ENCODE measurements at places on chromosomes 7 and 10.

DNA sequence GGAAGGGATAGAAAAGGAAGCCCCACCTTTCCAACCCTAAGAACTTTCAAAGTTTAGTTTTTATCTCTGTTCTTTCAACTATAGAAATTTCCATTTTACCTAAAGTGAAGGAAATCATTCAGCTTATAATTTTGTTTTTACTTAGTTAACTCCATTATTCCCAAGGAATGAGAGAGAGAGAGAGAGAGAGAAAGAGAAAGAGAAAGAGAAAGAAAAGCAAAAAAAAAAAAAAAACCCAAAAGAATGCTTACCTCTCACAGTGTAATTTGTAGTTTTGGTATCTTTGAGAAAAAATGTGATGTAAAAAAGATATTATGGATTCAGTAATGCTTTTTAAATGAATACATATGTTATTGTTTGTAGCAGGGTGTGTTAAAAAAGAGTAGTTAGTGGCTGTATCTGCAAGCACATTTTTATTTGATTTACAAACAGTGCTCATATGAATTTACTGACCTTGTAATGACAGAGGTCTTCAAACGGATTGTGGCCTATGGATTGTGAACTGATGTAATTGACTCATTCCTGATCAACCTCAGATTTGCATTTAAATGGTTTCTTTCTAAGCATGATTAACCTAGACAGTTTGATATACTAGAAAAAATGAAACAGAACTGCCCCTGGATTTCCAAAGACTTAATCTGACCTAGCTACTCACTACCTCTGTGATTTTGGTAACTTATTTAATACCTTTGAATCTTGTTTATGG, 64.9 kb downstream of the LCOR start:
- no peak for DNase-seq

GRCh38 chr7:12685550-12685949, 1.9 kb upstream of the ARL4A start:
- DNase-seq, result no peak

DNA sequence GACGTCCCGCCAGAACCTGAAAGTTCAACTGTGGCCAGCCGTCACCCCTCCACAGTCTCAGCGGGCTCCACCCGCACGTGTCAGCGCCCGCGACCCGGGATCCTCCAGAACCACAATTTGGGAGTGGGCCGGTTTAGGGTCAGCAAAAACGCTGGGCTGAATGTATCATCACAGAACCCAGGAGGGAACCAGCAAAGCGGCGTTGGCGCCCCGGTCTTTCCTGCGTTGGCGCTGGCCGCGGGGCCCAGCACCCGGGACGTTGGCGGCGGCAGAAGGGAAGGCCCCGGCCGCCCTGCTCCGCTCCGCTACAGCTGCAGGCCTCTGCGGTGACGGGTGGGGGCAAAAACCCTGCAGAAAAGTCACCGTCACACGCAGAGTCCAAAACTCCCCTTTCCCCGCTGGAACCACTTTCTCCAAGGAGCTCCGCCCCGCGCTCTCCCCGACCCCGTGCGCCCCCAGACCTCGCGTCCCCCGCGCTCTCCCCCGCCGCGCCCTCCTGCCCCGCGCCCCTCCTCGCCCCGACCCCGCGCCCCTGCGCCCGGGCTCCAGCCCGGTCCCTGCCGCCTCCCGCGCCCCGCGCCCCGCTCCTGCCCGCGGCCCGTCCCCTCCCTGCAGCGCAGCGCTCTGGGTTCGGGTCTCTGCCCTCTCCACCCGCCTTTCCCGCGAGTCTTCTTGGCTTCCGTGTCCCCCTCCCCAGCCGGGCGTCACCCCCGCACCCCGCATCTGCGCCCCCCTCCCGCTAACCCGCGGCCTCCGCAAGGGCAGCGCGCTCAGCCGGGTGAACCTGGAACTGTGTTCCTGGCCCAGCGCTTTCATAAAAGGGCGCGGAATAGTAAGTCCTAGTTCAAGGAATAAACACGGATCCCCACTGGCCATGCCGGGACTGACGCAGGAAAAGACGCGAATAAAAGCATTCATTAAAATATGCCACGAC, 24.0 kb upstream of the RNF32 start:
- DNase-seq, result no peak

- DNase-seq, result peak; percentile 98
Measured at GRCh38 chr10:58457761-58458616, 54.7 kb upstream of the BICC1 start.

DNA sequence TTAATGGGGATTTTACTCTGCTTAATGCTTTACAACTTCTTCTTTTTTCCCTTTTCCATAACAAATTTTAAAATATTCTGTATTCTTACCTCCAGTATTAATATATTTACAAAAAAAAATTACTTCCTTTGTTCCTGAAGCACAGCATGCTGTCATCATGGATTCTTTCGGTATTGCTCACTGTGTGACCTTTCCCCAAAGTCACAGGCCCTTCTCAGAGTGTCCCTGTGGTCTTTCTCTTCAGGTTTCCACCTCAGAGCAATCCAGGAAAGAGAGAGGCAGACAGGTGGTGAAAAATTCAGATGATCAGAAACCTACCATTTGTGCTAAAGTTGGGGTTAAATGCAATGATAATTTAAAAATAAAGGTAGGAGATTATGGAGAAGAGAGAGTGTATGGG, 13.0 kb downstream of the AOAH start:
- DNase-seq, result no peak

GRCh38 chr7:52775876-52776275, 259.6 kb upstream of the POM121L12 start:
- DNase-seq, result no peak

DNA sequence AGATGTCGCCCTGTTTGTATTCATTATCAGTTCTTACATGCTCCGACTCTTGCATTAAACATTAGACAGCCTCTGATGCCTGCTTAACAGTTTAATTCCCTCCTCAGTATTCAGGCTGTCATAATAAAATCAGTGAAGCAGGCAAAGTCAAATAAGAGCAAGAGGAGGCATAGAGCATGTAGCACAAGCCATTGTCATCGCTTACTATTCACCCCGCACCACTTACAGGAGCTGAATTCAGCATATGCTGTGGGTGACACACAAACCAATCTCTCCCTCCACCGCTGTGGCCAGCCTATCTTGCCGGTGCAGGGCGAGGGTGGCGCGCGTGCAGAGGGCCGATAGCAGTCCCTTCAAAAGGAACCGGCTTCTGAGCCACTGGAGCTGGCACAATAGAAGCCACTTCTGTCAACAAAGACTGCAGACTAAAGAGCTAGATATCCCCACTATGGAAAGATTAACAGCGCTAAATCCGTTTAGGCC, 433.2 kb upstream of the MGMT start:
- no peak for DNase-seq

DNA sequence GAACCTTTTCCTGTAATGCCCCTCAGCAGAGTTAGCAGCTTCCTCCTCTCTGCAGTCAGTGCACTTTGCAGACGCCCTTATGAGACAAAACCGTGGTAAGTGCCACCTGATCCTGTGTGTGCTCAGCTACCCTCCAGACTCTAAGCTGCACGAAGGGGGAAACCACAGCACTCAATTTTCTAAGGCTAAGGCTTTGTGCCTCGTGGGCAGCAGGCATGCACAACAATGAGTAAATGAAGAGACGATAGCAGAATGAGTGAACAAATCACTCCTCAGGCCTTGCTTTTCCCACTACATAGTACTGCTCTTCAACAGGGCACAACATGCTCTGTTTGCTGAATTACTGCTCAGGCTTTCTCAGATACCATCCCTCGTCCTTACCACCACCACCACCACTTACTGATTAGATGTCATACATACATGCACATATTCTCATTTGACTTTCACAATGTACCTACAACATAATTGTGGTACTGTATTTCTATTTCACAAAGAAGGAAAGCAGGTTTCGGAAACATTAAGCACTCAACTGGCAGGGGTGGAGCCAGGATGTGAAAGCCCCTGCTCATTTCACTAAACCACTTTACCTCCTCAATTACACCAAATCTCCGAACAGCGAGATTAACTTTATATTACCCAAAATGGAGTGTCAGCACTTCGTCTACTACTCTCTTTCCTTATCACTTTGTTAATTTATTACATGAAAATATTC, 85.4 kb downstream of the ICA1 start:
- no peak for DNase-seq

DNA sequence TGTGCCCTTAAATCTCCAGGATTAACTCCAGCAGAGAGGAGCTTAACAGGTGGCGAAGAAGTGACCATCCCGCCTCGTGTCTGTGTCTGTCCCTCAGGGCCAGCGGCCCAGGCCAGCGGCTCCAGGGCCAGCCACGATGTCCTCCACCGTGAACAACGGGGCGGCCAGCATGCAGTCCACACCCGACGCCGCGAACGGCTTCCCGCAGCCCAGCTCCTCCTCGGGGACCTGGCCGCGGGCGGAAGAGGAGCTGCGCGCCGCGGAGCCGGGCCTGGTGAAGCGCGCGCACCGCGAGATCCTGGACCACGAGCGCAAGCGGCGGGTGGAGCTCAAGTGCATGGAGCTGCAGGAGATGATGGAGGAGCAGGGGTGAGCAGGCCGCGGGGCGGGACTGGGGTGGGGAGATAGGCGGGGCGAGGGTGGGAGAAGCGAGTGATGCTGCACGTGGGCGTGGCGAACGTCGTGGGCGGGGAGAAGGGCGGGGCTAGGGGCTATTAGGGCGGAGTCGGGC, 33.3 kb downstream of the SRRM3 start:
- peak; percentile 24 for DNase-seq

DNA sequence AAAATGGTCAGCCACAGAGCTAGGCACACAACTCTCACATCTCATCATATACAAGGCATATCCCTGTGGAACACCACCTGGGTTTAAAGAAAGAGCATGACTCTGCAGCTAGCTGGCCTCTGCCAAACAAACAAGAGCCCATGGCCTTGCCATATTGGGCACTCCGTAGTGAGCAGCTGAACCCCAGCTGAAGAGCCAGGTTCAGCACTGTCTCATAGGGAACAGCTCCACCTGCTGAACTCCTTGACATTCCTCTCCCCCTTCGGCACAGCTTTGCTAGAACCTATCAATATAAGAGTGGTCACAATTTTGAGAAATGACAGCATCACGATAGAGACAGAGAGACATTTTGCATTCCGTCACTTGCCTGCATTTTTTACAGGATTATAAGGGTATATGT, 20.0 kb downstream of the SORCS1 start:
- DNase-seq, result no peak

DNA sequence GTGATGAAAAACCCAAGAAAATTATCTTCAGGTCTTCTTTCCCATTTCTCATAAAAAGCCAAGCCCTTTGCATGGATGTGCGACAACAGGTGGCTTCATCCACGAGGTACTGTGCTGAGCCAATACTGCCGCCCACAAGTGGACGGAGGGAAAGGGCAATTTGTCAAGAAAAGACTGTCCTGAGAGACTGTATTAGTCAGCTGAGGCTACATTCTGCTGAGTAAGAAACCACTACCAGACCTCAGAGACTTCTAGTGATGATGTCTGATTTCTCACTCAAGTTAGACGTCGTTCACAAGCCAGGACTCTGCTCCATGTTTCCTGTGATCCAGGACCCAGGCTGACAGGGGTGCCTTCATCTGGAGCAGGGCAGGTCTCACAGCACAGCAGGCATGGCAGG, 171.5 kb upstream of the CDCA7L start:
- no peak for DNase-seq

DNA sequence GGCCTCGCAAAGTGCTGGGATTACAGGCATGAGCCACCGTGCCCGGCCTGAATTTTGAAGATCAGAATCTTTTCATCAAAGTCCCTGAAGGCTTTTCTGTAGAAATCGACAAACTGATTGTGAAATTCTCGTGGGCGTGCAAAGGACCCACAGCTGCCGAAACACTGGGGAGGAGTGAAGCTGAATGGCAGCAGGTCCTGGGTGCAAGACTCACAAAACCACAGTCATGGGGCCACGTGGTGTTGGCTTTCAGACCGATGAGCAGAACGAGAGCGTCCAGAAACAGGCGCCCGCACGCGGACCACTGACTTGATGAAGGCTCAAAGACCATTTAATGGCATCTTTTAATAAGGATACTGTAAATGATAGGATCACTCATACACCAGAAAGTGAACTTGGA, 24.7 kb upstream of the PRKAR1B start:
- no peak for DNase-seq

DNA sequence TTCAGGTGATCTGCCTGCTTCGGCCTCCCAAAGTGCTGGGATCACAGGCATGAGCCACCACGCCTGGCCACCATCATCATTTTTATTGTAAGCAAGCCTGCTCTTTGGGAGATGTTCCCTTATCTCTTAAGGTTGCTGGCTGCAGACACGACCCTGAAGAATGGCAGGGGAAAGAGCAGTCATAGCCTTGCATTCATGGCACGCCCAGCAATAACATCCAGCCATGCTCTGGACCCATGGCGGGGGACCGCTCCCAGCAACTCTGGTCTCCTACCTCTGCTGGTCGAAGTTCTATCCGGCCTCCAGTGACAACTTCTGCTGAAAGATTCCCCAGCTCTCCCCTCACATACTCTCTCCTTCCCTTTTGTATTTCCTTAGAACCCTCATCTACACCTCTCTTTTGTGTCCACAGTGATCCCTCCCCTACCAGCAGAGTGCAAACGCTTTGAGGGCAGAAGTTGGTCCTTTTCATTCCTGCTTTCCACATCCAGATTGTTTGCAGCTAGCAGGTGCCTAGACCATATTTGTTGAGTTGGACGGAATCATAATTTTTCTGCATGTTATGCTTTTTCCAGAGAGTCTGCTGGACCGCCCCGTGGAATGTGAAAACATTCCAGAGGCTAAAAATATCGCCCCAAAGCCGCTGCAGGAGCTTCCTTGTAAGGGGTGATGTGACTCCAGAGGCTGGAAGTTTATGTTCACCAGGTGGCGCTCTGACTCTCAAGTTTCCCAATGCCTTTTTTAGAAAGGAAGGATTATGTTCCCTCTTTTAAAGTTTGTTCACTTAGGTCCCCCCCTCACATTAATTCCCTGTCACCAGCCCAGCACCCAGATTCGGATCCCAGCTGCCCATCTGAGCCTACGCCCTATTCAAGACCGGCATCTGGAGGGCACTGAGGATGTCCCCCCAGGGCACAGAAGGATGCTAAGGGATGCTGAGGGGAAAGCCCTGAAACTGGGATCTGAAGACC, 4.3 kb upstream of the MARVELD1 start:
- no peak for DNase-seq

- no peak for DNase-seq
Measured at GRCh38 chr7:56053993-56054392, 2.4 kb downstream of the CCT6A start.

DNA sequence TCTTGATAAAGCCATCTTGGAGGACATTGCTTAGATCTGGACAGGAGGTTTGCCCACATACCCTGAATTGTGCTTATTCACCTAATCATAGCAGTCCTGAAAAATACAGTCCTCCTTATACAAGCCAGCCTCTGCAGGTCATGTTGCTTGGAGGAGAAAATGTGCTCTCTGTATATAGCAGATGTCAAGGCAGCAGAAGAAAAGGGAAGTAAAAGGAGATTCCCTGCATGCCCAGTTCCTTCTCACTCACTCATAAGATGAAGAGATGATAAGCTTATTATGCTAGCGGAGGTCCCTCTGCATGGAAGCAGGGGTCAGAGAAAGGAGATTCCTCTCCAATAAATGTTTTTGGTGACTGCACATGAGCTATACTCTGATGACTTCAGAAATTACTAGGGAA, 458.8 kb upstream of the ZMIZ1 start:
- DNase-seq, result no peak

All from BJ (cell line).